ENCODE measurements at places on chromosomes 2 and 18.

GRCh38 chr2:211084352-211084751 lies 528.0 kb downstream of the CPS1 start:
- DNase-seq, result no peak

- DNase-seq, result no peak
Observed at GRCh38 chr2:38146275-38146906, 70.4 kb upstream of the CYP1B1 start.

DNA sequence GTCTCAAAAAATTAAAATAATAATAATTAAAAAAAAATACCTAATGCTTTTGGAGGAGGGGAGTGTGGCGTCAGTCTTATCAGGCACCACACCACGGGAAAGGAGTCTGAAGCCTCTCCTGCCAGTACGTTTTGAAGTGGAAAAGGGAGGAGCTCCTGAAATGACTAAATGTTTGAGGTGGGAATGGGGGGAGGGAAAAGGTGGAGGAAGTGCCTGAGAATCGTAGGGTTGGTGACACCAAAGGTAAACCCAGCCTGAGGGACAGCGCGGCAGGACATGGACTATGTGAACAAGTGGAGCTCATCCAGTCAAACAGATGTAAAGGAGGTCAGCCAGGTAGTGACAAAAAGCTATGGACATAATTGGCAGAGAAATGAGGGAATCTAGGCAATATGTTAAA lies 42.2 kb upstream of the EPHA4 start:
- DNase-seq, result no peak

GRCh38 chr2:15674637-15675455 lies 83.2 kb downstream of the DDX1 start:
- no peak for DNase-seq

DNA sequence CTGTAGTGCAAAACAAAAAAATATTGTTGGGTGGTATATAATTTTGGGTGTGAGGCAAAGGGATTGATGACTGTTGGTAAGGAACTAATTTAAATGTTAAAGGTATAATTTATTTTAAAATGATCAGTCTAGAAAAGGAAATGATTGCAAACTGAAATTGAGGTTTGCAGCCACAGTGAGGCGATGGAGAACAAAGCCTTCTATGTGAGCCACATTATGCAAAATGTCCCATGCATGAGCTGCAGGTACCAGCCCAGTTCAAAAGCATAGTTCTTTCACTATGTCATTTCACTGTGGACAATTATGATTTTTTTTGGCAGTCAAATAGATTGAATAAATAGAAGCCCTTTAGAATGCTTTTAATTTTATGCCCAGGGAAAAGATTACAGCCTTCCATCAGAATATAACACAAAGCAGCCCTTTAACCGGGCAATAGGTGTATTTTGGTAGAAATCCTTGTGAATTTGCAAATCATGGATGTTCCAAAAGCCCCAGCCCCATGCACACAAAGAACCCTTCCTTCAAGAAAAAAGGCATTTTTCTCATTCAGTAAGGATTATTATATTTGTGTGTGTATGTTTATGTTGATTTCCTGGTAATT lies 1.7 kb downstream of the MAP2 start:
- no peak for DNase-seq

GRCh38 chr2:55111570-55112228 lies 61.4 kb upstream of the RTN4 start:
- peak; percentile 73 for DNase-seq

DNA sequence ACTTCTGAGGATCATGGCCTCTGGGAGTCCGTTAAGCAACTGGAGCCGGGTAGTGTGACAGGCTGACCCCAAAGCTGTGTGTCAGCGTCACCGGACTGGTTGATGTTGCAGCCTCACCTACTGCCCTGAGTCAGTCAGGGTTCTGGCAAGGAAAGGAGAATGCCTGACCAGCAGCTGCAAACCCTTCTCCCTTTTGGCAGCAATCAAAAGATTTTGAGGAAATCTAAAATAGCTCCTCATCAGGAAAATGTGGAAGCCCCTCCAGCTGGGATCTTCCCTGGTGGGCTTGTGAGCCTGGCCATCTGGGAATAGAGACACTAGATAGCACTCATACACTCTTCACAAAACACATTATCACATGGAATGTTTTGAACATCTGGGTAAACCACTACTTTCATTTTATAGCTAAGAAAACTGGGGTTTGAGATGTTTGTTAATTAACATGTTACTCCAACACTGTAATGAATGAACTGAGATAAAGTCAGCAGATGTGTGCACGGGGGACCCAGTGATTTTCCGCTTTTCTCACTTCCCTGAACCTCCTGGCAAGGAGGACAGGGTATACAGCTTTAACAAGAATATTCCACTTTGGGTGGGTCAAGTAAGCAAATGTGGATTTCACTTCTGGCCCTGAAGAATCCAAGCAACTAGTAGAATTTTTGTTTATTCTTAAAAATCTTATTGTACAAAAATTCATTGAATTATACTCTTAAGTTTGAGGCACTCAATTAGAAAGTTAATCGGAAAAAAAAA lies 24.7 kb downstream of the CLUL1 start:
- no peak for DNase-seq

GRCh38 chr2:191895195-191895594 lies 48.3 kb upstream of the CAVIN2 start:
- DNase-seq, result no peak

DNA sequence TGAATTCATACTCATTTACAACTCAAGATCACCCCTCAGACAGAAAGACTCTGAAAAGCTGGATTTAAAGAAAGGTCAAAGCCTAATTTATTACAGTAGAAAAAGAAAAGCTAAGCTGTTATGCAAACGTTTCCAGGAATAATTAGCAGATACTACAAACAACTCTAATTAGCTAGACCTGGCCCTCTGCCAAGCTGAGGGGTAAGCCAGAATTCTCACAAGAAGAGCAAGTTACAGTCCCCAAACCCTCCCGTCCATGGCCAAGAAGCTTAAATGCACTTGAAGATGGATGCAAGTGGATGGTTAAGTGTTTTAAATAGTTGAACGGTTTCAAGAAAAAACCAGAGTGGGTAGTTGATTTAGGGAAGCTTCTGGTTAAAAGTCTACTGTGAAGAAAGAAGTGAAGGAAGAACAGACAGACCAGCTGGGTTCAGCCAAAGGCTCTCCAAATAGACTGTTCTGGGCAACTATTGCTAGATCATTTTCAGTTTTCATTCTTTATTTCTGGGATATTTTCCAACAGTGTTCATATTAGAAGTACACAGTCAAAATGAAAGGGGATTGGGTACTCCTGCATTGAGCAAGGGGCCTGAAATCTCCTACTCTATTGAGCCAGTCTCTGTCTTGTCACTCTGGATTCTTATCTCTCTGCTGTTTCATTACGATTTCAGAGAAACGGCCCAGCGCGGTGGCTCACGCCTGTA lies 4.8 kb downstream of the LMAN2L start:
- no peak for DNase-seq

- no peak for DNase-seq
Observed at GRCh38 chr2:205556841-205557539, 125.3 kb upstream of the NRP2 start.

- DNase-seq, result peak; percentile 68
Observed at GRCh38 chr18:62018034-62018758, 125.4 kb upstream of the RNF152 start.

DNA sequence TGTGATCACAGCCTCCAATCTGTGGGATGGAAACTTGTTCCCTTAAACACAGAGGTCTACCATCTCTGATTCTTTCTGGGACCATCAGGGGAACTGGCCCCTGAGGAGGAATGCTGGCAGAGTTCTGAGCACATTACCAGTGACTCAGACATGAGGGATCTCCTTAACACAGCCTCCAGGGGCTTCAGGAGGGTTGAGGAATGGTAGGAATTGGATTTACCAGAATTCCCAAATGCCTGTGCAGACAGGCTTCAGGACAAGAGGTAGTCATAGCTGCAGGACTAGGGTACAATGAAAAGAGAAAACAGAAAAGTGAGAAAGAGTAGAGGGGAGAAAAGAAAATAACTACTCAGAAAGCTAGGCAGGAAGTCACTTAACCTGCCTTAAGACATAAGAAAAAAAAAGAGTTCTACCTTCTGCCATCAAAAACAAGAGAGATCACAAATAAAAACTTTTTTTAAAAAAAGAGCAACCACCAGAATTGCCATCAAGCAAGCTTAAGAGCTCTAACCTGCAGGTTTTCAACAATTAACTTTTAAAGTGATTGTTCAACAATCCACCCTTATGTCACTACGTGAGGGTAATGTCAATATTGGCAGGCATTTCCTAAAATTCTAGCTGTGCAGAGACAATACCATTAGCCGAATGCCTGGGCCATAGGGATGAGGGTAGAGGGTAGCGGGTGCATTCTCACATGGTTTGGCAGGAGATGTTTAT lies 524.4 kb downstream of the BCL11A start:
- no peak for DNase-seq

All from ureter (tissue), 1 donor.